WTC11 (cell line): ENCODE measurements at places on chromosomes 7 and 10. TPM values are rescaled to one million over a fixed set of nuclear protein-coding genes. Genes with fewer than 3 reads are reported as not detected.

Gene SNCG
- 8.4 to 14.3 TPM (median 12.0 TPM) in 3 replicates for total RNA-seq

Gene GIMAP1
- total RNA-seq = 0.05 to 0.09 TPM in 2 of 3 replicates, not detected in the other

Gene CTNNA3
- 3.4 to 6.1 TPM (median 4.0 TPM) in 3 replicates for total RNA-seq

Gene SGCE
- total RNA-seq = 19.0 to 25.3 TPM (median 24.2 TPM) in 3 replicates

Gene SMO
- 56.9 to 61.4 TPM (median 60.3 TPM) in 3 replicates for total RNA-seq

Gene FAM25A
- not detected in 3 replicates for total RNA-seq

Gene TSPAN15
- total RNA-seq = 8.3 to 10.4 TPM (median 10.1 TPM) in 3 replicates

Gene GRB10
- total RNA-seq = 66.0 to 103 TPM (median 67.3 TPM) in 3 replicates

Gene LRIT1
- not detected in 3 replicates for total RNA-seq

Gene SPDYE1
- total RNA-seq = 0.07 TPM in 1 of 3 replicates, not detected in the others

Gene BLNK
- total RNA-seq = not detected in 3 replicates

Gene PRLHR
- total RNA-seq = not detected in 3 replicates

Gene UNCX
- total RNA-seq = not detected in 3 replicates

Gene HOXA11
- total RNA-seq = not detected in 3 replicates

Gene NRG3
- 7.0 to 8.4 TPM (median 7.3 TPM) in 3 replicates for total RNA-seq

Gene ENKUR
- total RNA-seq = not detected in 3 replicates
